ENCODE measurements at places on chromosomes 3 and 15.

- no peak for DNase-seq
These were observed 892 bp downstream of the NMD3 start for GRCh38 chr3:161221806-161222600.

GRCh38 chr15:27681038-27681437 lies 418.1 kb downstream of the OCA2 start:
- DNase-seq: no peak

GRCh38 chr3:152254041-152254440 lies 14.7 kb upstream of the MBNL1 start:
- DNase-seq: no peak

- no peak for DNase-seq
These were observed 65.0 kb upstream of the IQSEC1 start for GRCh38 chr3:13137941-13138832.

- DNase-seq: no peak
These were observed 136.8 kb upstream of the PLXNA1 start for GRCh38 chr3:126845920-126846715.

- DNase-seq: no peak
These were observed 237.7 kb upstream of the AGTR1 start for GRCh38 chr3:148459931-148460513.

- no peak for DNase-seq
These were observed 44.8 kb upstream of the SLC41A3 start for GRCh38 chr3:126128504-126129397.

DNA sequence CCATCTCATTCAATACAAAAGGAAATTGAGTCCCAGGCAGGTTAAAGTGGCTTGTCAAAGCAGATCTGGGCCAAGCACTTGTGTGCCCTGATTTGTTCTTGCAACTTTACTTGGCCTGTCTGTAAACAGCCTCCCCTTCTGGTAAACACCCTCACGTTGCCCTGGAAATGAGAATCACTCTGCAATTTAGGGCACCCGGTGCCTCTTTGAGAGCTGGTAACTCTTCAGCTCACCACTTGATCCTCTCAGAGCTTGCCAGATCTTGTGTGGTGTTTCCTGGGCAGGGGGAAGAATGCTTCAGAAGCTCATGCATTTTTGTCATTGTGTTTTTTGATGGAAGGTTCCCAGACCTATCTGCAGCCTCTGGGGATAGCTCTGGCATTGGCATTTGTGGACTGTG lies 11.3 kb downstream of the MED12L start:
- no peak for DNase-seq

DNA sequence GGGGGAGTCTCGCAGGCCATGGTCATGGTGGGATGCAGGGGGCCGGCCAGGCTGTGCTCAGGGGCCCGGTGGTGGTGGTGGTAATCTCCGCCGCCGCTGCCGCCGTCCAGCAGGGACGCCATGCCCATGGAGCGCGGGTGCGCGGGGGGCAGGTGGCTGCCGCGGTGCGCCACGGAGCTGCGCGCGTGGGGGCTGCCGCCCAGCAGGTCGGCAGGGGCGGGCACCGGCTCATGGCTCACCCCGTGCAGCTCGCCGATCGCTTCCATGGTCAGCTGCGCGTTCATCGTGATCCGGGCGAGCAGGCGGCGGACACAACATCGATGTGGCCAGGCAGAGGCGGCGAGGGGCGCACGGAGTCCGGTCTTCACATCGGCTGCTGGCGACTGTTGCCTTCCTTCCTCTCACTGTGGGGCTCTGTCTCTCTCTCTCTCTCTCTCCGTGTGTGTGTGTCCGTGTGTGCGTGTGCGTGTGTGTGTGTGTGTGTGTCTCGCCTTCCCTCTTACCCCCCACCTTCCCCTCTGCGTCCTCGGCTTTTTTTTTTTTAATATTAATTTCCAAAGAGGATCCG lies 451 bp downstream of the ONECUT1 start:
- no peak for DNase-seq

DNA sequence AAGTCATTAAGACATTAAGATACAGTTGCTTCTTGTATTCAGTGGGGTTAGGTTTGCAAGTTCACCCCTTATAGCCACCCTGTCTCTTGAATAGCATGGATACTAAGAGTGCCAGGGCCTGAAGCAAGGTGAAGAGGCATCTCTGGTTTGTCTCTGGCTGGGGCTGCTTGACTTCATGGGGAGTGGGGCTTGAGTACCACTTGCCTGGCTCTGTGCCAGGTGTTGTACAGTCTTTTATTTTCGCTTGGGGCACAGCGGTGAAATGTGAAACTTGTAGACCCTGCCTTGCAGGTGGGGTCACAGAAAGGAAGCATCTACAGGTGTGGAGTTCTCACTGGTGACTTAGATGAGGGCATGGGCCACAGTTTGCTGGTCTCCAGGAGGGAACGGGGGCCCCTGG lies 152.1 kb downstream of the PDE8A start:
- DNase-seq: no peak

- DNase-seq: peak; percentile 23
These were observed 28.1 kb downstream of the CPNE4 start for GRCh38 chr3:132006605-132007204.

DNA sequence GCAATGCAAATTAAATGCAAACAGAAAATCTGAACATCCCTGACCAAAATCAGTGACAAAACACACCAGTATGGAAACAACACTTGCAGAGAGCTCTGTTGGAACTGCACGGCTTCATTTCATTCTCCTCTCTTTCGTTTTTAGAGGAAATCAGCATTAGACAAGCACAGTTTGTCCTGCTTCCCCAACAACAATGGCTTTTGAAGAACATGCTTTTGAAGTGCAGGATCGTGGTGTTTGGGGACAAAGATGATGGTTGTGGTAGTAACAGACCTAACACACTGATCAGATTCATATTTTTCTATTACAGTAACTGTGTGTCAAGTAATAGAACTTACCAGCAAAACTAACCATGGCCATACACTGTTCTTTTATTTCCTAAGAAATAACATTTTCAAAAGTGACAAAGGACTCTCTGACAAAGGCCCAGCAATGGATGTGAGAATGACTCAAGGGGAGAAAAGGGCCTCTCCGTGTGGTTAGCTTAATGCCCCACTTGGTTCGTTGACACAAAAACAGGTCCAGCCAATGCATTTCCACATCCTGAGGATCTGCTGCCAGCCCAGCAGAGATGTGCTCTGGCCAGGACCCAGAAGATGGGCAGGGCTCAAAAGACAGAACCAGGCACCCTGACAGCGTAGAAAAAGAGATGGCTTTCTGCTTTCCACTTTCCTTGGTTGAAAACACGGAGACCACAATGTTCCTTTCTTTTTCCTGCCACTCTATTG lies 84.1 kb downstream of the CCNL1 start:
- DNase-seq: no peak

DNA sequence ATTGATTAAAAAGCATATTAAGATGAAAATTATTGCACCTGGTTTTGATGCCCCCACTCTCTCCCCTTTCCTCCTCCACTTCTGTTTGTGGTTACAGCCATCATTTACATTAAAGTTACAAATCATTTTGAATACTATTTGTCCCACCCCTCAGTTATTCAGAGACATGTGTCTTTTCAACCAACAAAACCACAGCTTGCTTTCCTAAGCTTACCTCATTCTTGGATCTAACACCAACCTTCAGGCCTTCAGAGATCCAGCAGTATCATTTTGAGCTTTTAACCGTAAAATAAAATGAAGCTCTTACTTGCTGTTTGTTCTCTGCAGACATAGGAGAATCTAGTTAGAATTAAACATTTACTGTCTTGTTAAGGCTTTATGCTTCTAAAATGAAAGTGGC lies 4.7 kb downstream of the PXYLP1 start:
- no peak for DNase-seq

DNA sequence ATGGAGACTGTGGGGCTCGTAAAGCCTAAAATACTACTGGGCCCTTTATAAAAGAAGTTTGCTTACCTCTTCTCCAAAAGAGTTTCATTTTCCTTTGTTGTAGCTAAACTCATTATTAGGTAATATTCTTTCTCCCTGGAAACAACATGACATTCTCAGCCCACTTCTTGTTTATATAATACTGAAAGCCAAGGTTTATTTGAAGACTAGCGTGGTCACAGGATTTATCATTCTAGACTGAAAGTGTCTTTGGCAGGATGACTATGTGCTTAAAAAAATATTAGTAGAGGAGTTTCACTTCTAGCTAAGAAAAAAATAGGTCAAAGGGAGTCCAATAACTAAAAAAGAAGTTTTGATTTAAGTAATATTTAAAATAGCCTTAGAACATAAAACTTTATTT lies 1085.2 kb upstream of the CADM2 start:
- DNase-seq: no peak

- DNase-seq: no peak
These were observed 37.6 kb downstream of the ERICH6 start for GRCh38 chr3:150666167-150666566.

DNA sequence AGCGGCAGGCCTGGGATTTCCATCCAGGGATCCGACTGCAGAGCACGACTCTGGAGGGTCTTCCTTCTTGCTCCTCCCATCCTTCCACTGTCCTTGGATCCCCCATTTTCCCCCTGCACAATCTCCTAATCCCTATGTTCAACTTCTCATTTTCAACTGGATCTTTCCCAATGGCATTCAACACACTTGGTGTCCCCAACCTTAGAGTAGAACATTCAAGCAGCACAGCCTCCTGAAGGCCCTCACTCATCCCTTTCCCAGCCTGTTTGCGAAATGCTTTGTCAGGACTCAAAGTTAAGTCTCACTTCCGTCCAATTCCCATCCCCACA lies 32.3 kb downstream of the RPN1 start:
- no peak for DNase-seq

GRCh38 chr3:30518181-30518864 lies 88.1 kb upstream of the TGFBR2 start:
- DNase-seq: no peak

DNA sequence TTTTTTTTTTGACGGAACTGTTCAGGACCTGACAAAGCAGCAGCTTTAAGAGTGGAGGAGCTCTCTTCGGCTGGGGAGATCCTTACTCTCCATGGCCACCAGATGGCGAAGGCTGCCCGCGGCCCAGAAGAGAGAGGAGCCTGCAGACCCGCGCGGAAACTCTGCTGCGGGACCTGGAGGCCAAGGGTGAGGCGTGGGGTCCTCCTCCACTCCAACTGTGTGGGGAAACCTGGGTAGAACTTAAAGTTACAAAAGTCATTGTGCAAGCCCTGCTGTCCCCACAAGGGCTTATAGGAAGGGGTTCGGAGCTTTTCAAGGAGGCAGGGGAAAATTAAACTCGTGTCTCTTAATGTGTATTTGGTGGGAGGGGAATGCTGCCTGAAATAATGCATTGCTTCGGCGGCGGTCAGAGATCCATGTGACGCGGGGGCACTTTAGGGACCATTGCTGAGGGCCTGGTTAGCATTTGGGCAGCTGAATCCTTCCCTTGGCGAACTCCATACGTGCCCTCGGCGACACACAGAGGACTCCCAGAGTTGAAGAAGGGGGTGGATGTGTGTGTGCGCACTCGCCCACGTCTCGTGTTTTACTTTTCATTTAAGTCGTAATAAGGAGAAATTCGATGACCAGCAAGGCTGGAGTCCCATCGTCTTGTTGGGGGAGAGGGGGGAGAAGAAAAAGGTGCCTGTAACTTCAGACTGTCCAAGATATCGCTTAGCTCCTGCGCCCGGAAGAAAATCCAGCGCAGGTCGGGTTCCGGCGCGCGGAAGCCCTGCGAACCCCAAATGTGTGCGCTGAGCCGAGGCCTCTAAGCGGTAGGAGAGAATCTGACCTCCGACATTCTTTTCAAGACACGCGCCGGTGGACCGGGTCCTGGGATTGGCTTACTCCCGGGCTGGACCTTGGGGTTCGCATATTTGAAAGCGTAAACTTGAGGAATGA lies 9.7 kb downstream of the EOMES start:
- DNase-seq: peak; percentile 78

DNA sequence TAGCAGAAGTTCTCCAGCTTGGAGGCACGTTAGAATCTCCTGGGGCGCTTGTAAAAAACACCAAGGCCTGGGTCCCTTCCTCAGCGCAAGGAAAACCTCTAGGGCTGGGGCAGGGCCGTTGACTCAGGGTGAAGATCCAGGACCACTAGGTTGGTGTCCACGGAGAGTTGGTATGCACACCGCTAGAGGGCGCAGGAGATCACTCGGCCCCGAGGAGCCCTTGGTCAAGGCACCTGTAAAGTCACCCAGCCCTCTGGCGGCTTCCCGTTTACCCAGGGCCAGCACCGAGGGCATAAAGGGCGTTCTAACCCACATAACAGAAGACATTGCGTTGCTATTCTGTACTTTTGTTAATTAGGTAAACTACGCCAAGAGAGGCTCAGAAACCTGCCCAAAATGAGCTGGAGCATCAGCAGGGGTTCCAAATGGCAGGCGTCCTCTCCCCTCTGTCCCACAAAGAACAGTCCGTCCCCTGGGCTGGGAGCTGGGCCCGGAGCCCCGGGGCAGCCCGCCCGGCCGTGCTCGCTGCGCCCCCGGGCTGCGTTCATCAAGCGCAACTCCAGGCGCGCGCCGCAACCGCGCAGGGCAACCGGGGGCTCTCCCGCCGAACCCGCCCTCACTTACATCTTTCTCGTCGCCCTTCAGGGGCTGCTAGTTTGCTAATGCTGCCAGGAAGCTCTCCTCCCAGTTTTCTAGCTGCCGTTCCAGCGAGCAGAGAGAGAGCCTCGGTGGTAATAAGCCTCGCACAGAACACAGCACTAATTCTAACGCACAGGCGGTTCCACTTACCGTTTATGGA lies 332.1 kb downstream of the ARRDC4 start:
- DNase-seq: peak; percentile 5

GRCh38 chr3:151107177-151107576 lies 21.7 kb downstream of the MED12L start:
- no peak for DNase-seq

DNA sequence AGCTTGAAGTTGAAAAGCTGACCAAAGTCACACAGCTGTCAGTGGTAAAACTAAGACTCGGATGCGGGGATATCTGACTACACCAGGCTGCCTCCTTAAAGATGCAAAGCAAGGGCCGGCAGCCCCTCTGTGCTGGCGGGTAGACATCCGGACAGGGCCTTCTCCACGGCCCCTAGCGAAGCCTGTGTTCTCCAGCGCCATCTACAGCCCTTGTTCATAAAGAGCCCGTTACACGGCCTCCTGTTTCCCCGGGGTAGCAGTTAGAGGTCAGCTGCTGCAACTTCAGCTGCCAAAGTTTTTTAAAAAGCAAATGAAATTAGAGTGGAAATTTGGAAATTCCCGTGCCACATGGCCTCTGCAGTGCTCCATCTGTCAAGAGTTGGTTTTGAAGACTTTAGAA lies 383.0 kb downstream of the TBL1XR1 start:
- peak; percentile 55 for DNase-seq

DNA sequence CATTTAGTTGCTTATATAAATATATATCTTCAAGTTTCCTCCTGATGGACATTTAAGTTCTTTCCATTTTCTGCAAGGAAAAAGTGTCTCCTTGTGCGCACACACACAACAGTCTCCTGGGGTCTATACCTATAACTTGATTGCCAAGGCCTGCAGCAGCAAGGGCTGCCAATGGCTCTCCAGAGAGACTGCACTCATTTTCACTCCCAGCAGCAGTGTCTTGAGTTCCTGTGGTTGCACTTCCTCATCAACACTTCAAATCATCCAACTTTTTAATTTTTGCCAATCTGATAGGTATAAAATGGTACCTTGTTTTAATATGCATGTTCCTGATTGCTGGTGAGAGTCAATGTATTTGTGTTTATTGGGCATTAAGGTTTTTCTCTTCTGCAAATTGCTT lies 23.1 kb downstream of the TNFAIP8L3 start:
- no peak for DNase-seq

GRCh38 chr15:51388726-51389125 lies 47.3 kb downstream of the GLDN start:
- no peak for DNase-seq
